ENCODE measurements at places on chromosomes 4 and X. TPM values are rescaled to one million over a fixed set of nuclear protein-coding genes. Genes with fewer than 3 reads are reported as not detected.

Gene CFI
- 76.1 TPM for polyA plus RNA-seq

- no peak for DNase-seq
Measured at GRCh38 chr4:58286335-58286734, 1176.2 kb upstream of the IGFBP7 start.

DNA sequence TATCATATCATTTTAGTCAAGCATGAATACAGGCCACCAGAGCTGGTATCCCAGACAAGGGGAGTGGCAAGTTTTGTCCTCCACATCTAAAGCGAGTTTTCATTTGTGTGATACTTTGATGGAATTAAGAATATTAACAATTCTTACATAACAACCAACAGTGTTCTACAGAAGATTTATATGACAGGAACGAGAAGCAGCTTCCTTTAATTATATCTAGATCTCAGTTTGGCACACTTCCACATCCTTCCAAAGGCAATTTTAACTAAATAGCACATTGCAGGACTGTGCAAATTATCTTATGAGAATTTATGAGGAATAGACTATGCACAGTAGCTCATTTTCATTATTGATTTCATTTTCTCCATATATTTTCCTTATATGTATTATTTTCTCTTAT is 121.2 kb upstream of the GUCY1A1 start:
- no peak for DNase-seq

- DNase-seq = no peak
Measured at GRCh38 chr4:2651998-2652397, 104.1 kb downstream of the TNIP2 start.

GRCh38 chr4:187127456-187127855 is 403.8 kb upstream of the FAT1 start:
- DNase-seq = no peak

Gene FRAS1
- polyA plus RNA-seq = 92.9 TPM

DNA sequence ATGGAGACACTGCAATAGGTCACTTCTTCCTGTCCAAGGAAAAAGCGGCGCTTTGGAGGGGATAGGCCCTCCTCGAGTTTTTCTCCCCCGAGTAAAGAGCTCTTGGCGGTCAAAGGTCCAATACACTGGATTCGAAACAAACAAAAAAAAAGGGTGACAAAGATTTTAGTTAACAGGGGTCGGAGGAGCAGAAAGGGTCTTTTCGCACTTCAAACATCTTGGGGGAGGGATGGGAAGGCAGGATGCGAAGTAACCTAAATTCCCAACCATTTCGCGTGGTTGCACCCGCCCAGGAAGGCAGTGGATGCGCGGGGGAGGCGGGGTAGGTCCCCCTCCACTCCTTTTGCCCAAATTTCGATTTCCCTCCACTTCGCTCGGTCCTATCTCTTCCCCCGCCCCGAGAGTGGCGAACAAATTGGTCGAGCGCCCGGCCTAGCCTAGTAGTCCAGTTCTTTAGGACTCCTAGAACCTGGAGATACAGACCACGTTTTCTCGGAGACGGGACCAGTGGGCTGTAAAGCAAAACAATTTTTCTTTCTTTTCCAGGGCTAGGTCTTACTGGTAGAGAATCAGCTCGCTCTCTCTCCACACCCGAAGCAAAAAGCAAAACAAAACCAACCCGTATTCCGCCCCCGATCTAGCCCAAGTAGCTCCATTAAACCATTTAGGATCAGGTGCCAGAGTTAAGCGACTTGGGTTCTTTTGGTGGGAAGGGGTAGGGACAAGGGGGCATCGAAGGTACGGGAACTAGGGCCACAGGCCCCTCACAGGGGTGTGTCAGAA is 2.0 kb upstream of the STAG2 start:
- no peak for DNase-seq

GRCh38 chrX:118764122-118764521 is 36.7 kb downstream of the IL13RA1 start:
- no peak for DNase-seq

Gene HSD17B13
- polyA plus RNA-seq = 0.39 TPM

GRCh38 chr4:6746721-6747293 is 30.8 kb downstream of the BLOC1S4 start:
- DNase-seq = peak; percentile 70

DNA sequence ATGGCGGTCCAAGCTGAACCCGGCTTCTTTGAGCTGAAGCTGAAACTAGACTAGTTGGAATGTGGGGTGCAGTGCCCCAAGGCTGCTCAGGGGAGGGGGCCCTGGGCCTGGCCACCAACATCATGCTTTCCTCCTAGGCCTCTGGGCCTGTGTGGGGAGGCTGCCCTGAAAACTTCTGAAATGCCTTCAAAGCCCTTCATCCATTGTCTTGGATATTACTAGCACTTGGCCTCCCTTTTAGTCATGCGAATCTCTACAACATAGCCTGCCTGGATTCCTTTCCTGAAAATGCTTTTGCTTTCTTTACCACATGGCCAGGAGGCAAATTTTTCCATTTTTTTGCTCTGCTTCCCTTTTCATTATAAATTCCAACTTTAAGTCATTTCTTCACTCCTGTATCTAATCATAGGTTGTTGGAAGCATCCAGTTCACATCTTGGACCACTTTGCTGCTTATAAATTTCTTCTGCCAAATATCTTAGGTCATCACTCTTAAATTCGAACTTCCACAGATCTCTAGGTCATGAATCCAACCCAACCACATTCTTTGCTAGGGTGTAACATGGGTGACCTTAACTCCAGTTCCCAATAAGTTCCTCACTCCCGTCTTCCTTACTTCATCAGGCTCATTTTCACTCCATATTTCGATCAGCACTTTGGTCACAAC is 103.4 kb downstream of the DDIT4L start:
- no peak for DNase-seq

GRCh38 chr4:51843309-51844152 is 578 bp downstream of the DCUN1D4 start:
- no peak for DNase-seq

DNA sequence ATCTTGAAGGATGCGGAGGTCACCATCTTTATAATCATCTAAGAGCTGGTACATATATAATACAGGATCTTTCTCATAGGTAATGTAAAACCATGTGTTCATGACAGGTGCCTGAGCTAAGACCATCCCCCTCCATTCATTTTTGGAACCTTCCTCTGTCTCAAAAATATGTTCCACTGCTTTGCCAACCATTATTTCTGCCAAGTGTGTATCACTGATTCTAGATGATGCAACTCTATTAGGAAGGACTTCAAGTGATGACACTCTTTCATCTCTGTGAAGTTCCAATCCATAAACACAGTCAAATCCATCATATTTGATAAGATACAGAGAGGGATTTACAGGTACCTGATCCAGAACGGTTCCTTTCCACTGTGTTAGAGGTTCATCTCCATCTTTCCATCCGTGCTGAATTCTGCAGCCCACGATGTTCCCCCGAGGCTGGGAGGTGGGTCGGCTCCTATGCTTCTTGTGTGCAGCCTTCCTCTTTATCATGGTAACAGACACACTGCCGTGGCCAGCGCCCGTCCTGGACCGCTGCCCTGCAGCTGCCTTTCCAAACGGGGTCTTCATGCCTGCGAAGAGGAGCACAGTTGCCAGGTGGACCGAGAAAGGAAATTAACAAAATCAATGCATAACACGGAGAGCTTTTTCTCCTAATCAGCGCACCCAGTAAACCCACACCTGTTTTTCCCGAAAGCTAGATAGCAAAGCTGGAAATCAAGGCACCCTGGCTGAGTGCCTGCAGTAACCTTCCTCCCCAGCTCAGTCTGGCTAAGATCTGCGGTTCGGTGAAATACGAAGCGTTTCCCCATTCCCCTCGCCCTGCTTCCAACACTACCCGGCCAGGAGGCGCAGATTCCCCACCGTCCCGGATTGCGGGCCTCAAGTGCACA is 718 bp downstream of the SPIN3 start:
- DNase-seq = no peak

Gene NKX6-1
- not detected for polyA plus RNA-seq
